ENCODE measurements at places on chromosomes 5 and 9.

DNA sequence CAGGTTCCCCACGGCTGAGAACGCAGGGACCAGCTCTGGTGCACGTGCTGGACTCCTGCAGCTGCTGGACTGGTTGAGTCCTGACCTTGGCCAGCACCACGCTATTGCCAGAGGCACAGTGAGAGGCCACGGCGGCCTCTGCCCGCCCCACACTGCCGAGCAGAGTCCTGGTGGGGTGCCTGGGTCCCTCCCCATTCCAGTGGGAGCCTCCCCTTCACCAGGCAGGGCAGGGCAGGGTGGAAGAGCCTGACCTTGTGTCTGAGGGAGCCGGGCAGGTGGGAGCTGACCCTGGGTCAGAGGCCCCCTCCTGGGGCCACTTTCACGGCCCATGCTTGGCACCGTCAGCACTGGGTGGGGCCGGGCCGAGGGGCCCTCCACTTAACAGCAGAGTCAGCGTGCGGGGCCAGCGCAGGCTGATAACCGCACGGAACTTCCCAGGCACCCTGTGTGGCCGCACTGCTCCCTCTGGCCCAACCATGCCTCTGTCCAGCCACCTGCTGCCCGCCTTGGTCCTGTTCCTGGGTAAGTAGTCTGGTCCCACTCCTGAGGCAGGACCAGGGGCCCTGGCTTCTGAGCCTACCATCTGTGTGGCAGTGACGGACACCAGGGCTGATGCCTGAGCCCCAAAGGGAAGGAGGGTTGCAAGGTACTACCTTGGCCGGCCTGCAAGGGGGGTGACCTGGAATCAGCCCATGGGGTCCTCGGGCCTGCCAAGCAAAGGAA is at the start of gene MAMDC4:
TSS of gene MAMDC4 (plus strand) at position 406 of the 723 bp plus-strand sequence. CDS start at position 477, 71 bp downstream.
- no peak for DNase-seq

DNA sequence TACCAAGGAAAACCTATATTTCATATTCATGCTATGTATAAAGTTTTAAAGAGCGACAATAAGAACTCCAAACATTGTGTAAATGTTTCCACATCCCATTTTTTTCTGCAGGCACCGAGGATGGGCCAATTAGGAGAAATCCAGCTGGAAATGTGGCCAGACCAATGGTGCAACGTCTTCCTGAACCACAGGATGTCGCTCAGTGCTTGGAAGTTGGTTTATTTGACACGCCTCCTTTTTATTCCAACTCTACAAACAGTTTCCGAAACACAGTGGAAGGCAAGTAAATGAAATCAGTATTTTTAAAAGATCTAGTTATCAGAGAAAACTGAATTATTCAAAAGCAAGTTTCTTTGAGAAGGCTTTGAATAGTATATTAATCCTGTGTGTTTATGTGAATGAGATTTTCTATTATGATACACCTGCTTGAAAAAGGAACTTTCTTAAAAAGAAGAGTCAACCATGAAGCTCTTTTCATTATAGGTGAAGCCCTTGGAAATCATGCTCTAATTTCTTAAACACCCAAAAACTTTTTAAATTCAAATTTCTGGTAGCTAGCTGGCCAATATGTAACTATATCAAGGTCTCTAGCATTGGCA is 9.1 kb downstream of the TYRP1 start:
- no peak for DNase-seq

DNA sequence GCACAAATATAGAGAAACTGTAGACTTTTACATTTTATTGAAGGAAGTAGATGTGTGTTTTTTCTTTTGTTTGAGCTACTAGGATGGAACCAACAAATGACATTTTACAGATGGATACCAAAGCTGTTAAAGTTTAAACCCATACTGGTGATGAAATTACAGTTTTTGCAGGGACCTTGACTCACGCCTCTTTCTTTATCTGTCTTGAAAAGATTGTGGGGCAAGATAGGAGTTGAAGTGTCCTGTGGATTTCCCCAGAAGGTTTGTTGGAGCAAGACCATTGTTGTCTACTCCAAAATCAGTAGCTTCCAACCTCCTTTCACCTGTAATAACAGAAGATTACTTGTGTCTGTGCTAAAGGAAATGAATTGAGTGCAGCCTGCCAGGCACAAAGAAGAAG is 4.1 kb upstream of the C5orf63 start:
- DNase-seq, result no peak

DNA sequence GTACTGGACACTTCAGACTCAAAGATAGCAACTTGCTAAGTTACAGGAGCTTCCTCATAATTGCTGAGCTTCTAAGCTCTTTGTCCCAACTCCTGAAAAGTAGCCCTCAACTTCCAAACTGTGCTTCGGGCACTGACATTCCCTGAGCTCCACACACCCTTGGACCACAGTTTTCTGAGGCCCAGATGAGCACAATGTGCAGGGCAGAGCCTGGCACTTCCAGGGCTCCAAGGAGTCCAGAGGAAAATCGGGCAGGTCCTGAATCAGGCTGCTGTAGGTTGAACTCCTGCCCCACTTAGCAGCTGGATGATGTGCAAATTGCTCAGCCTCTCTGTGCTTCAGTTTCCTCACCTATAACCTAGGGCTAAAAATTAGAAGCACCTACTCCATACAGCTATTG is 54.6 kb upstream of the KCNIP1 start:
- DNase-seq, result no peak

GRCh38 chr5:83340511-83340918 is 131.0 kb upstream of the VCAN start:
- DNase-seq, result no peak

GRCh38 chr5:119743927-119744326 is 114.6 kb downstream of the FAM170A start:
- no peak for DNase-seq

- no peak for DNase-seq
Measured at GRCh38 chr5:139438707-139439012, 665 bp downstream of the DNAJC18 start.

- DNase-seq, result no peak
Measured at GRCh38 chr5:53991942-53992341, 318.4 kb downstream of the ARL15 start.

DNA sequence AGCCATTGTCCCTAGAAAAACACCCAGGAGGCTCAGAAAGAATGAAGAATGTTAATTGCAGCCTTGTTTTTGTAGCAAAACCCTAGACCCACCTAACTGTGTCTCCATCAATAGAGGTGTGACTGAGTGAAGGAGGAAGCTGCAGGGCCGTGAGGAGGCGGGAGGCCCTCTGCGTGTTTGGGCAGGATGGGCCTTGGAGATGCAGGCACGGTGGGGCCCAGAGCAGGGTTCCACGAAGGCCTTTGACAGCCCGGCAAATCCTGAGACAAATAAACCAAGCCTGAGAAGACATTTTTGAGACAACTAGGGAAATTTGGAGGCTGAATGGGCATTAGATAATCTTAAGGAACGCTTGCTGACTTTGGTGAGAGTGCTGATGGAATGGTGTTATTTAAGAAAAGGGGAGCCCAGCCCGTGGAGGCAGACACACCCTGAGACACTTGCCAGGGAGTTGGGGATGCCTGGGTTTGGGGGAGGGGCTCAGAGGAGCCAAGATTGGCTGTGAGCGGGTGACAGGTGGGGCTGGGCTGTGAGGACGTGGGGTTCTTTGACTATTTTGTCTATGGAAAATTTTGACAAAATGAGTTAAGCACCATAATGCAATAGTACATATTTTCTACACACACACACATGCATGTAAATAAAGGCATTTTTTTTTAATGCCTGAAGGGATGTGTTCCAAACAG is 48.8 kb downstream of the BARX1 start:
- peak; percentile 1 for DNase-seq

DNA sequence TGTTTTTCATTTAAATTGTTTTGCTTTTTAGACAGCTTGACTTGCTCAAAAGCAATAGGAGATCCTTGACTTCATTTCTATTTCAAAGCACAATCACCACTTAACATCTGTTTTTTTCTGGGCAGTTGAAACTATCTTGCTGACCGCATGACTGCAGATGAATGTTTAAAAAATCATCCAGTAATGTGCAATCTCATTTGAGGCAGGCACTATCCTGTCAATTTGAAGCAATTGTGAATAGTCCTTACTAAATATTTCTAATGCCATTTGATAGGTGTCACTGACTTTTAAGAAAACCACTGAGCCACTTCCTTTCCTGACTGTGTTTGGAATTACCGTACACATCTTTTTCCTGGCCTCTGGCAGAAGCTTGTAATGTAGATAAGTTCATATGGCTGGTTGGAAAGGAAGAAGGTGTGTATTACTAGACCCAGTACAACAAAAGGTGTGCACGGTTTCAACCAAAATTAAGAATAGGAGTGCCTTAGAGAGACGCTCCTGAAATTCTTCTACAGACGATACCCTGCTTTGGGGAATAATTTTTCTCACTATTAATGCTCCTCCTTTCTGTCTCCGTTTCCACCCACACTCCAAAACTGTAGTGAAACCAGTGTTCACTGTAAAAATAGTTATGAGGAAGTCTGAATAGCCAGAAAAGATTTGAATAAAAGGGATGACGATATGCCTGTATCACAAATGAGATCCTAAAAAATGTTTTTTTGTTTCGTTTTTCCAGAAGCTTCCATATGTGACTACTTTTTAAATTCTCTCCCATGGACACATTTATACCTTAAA is 136.7 kb upstream of the MOCS2 start:
- no peak for DNase-seq

DNA sequence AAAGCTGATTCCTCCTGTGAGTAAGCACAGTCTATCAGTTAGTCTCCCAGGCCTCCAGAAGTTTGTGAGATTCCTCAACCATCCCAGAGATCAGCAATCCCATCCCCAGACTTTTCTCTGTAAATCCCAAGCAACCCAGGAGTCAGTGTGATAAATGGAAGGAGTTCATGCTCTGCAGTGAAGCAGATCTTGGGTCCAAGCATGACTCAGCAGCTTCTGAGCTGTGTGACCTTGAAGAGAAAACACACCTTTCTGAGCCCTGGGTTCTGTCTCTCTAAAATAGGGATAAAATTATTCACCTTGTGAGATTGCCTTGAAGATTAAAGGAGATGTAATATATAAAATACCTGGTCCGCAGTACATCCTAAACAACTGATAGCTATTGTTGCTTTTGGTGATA is 318.7 kb downstream of the ASTN2 start:
- DNase-seq, result no peak

GRCh38 chr9:132366481-132366880 is 11.7 kb upstream of the SETX start:
- DNase-seq, result no peak

GRCh38 chr9:131708226-131709002 is 31.5 kb downstream of the RAPGEF1 start:
- no peak for DNase-seq

- DNase-seq, result no peak
Measured at GRCh38 chr9:13281356-13282016, 2.0 kb upstream of the MPDZ start.

- DNase-seq, result no peak
Measured at GRCh38 chr5:154697371-154697770, 57.8 kb upstream of the LARP1 start.

- DNase-seq, result no peak
Measured at GRCh38 chr9:123238365-123238764, 30.0 kb downstream of the STRBP start.

DNA sequence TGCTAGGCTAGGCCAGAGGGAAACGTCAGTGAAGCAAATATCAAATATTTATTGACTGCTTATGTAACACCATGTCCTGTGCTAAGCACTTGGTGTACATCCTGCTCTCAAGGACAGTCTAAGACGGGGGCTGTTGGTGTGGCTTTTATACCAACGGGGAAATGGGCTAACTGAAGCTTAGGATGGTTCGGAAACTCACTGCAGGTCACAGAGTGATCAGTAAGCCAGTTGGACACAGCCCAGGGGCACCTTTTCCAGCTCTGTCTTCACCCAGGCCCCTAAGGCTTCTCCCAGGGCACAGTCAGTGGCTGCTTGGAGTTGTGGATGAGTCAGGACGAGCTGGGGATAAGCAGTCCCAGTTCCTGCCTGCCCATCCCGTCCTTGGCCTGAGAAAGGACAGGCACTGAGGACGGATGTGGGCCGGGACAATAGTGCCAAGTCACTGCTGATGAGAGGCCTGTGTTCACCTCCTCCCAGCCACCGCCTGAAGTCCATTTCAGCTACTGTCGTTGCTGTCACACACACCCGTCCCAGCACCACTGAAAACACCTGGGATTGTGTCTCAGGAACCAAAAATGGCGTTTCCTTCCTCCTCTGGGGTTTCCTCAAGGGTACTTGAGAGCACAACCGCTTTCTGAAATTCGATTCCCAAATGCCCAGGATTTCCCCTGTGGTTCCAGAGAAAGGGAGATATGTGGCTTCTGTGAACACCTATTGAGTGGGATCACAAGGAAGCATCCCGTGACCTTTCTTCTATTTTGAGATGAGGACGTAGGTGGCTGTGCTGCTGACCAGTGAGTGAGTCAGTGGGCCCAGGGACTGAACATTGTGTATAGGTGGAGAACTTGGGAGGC is 17.5 kb upstream of the SPRY4 start:
- DNase-seq, result no peak

GRCh38 chr5:2387634-2388325 is 363.7 kb downstream of the IRX2 start:
- DNase-seq, result no peak

DNA sequence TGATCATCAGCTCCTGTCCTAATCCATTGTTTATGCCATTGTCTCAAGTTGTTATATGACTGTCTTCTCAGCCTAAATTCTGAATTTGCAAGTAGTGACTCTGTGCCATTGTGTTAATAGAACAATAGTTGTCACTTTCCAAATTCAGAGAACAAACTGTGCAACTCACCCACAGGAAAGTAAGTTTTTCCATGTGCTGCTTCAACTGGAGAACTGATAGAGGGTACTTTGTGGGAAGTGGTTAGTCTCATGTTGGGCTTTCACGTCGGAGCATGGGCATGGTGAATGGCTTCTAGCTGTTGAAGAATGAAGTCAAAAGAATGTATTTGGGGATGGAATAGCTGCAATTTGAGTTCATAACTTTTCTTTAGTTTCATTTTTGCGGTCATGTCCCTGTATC is 146.0 kb downstream of the CD180 start:
- DNase-seq, result no peak

GRCh38 chr9:87479801-87480201 is 17.9 kb upstream of the DAPK1 start:
- no peak for DNase-seq

- no peak for DNase-seq
Measured at GRCh38 chr9:69637817-69638200, 34.4 kb downstream of the APBA1 start.

DNA sequence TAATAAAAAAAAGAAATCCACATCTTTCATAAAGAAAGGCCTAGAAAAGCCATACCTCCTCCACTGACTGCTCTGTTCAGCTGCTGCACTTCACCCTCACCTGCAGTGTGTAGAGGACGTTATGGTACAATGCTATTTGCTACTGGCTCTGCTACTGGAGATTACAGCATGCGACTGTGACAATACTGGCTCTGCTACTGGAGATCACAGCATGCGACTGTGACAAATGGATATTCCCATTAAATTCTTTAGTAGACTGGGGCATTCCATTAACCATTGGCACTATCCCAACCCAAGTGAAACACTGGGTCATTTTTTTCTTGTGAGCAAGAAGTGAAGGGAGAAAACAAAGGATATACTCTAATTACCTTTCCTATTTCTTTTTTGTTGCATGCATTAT is 1063.5 kb upstream of the DMAC1 start:
- no peak for DNase-seq

DNA sequence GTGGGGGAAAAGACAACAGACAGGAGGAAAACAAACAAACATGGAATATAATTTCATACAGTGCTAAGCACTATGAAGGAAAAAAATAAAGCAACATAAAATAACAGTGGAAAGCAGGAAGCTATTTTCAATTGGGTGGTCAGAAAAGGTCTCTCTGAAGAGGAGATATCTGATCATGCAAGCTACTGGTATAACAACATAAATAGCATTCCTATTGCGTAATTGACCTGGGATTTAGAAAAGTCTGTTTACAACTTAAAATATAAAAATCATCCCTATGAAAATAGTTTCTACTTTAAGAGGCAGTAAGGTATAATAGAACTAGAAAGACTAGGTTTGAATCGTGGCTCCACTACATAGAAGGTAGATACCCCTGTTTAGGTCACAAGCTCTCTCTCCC is 61.4 kb downstream of the FBXW11 start:
- DNase-seq, result no peak

Measured in activated CD4-positive, CD25-positive, alpha-beta regulatory T cell treated with anti-CD3 and anti-CD28 coated beads, Interleukin-2, amount 50 U/mL, for 72 hours (primary cell).